Prostate gland (tissue), 2 donors: ENCODE measurements at places on chromosomes 3 and 15.

DNA sequence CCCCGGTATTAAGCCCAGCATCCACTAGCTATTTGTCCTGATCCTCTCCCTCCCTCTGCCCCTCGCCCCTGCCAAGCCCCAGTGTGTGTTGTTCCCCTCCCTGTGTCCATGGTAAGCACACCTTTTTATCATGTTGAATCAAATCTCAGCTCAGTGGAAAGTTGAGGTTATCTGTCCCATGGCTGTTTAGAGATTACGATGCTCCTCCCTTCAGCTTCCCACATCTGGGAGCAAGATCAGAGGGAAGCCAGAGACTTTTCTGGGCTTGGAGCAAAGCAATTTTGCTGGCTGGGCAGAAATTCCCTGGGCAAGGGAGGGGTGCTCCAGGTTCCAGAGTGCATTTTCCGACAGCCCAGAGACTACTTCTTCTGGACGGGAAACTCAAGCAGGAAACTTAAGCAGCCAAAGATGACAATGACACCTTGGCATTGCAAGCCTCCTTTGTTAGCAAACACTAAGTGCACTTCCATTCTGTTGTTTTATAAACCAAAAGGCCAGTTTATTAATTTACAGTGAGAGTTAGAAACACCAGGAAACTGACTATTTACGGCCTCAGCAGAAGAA, 104.5 kb downstream of the MESD start:
- DNase-seq: no peak

GRCh38 chr15:63831041-63831440, 2.7 kb downstream of the HERC1 start:
- no peak for DNase-seq

DNA sequence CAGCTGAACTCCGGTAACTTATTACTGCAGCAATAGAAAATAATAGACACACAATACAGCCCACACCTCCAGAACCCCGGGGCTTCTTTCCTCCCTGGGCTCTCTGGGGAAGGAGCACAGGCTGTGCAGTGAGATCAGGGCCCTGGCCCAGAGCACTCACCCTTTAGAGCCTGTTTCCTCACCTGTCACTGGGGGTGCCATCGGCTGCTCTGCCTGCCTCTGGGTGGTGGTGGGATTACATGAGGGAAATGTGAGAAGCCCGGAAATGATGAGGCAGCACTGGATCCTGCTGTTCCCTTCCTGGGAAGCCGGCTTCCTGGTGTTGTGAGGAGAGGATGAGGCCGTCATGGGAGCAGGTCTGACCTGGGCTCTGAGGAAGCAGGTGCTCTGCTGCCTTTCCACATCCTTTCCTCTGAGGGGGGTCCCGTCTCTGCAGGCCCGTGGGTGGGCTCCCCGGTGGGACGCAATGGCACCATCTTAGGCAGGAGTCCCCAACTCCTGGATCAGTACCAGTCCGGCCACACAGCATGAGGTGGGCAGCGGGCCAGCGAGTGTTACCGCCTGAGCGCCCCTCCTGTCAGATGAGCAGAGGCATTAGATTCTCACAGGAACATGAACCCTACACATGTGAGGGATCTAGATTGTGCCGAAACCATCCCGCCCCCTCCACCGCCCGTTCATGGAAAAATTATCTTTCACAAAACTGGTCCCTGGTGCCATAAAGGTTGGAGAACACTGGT, 220.9 kb upstream of the CTDSPL start:
- DNase-seq: no peak

- no peak for DNase-seq
These were observed 8.8 kb downstream of the ITPR1 start for GRCh38 chr3:4501927-4502326.

- no peak for DNase-seq
These were observed 171.8 kb upstream of the IGF1R start for GRCh38 chr15:98476559-98476958.

DNA sequence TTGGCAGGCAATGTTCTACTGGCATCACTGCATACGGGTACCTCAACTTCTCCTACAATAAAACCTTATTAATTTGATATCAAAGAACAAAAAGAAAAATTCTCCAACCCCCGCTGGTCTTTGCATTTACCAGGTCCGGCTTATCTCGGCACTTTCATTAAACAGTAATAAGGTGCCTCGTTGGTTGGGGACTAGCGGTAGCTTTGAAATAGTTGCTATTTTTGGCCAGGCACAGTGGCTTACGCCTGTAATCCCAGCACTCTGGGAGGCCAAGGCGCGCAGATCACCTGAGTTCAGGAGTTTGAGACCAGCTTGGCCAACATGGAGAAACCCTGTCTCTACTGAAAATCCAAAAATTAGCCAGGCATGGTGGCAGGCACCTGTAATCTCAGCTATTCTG, 32.0 kb upstream of the CGNL1 start:
- no peak for DNase-seq

DNA sequence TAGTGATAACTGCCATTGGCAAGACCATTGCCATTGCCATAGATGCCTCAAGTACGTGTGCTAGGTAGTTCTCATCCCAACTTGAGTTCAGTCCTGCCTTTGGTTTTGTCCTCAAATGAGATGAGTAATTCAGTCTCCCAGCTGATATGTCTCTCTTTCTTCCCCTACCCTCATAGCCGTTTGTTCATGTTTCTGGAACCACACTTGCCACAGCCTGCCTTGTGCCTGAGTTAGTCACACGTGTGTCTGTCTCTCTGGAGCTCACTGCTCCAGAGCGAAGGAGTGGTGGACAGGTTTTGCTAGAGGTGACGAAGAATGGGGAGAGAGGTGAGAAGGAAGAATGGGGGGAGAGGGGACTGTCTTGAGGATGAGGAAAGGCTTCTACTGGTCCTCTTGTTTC, 88.0 kb upstream of the IGF1R start:
- no peak for DNase-seq
